Cardiac septum (tissue), 1 donor: ENCODE measurements at places on chromosomes 2 and 18. TPM values are rescaled to one million over a fixed set of nuclear protein-coding genes. Genes with fewer than 3 reads are reported as not detected.

The DNAJB2 gene
- 78.0 TPM for total RNA-seq

The PLA2R1 gene
- total RNA-seq = 3.0 TPM

The C2orf66 gene
- total RNA-seq = not detected

The ASB18 gene
- 44.4 TPM for total RNA-seq

- no peak for DNase-seq
Measured at GRCh38 chr2:55054106-55054875, 4.0 kb upstream of the RTN4 start.

DNA sequence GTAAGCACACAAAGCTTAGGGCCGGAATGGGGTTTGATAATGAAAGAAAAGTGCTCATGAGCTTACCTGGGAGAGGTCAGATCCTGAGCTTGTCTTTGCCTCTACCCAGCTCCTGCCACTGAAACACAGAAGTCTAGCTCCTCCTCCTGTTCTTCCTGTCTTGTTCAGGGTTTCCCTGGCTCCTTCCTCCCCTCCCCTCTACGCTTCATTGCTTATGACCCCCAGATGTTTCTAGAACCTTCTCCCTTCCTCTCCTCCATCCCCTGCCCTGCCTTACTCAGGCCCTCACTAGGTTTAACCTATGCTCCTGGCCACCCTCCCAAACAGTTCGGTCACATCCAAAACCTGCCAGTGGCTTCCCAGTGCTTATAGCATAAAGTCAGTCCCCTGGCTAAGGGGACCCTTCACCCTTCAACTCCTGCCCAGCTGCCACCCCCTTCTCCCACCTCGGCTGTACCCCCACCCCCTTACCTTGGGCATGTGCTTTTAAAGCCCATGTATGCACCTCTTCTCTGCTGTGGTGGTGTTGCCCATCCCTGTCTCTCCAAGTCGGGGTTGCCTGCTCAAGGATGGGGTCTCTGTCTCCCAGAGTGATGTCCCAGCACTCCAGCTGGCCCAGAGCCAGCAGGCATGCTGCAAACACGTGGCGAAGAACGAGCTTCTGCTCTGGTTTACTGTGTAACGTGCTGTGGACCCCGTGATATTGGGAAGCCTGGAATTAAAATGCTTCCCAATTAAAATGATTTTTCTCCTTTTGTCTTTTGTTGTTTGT, 233.6 kb downstream of the TPGS2 start:
- DNase-seq = no peak

- no peak for DNase-seq
Measured at GRCh38 chr2:136013955-136014354, 28.5 kb upstream of the DARS1 start.

DNA sequence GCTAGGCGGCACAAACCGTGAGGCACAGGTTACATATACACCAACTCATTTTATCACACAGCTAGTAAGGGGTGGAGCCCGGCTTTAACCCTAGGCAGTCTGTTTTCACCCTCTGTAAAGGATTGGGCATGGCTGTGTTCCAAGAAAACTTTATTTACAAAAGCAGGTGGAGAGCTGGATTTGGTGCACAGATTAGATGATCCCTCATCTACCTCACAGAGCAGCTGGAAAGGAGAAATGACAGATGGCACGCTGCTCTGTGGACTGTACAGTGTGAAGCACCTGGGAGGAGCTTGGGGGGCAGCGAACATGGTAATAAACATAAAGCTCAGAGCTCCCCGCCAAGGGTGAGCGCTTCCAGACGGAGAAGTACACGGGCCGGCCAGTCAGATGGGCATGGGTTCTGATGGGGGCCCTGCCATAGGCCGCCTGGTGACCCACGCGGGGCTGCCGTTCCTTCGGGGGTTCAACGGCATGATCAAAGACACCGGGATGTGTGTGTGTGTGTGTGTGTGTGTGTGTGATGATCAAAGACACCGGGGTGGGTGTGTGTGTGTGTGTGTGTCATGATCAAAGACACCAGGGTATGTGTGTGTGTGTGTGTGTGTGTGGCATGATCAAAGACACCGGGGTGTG, 862 bp upstream of the TMEM177 start:
- DNase-seq = no peak

DNA sequence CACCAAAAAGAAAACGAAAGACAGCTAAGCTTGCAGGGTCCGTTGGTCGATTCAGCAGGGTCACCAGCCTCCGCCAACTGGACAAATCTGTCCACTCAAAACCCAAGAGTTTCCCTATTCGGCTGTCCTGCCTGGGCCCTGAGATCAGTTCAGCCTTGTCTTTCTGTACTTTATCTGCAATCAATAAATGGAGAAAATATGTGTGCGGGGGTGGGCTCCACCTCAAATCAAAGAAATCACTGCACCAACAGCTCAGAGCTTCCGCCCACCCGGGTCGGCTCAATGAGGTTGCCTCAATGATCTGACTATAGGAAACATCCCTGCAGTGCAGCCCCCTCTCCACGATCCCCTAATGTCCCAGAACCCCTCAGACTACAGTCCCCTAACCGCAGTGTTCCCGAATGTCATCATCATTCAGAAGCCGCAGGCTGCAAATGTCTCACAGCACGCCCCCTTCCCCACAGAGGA, 447 bp downstream of the GGCX start:
- no peak for DNase-seq

GRCh38 chr2:162838136-162838497, 450 bp downstream of the KCNH7 start:
- DNase-seq = no peak

GRCh38 chr18:9792565-9793245, 84.6 kb downstream of the RAB31 start:
- no peak for DNase-seq

DNA sequence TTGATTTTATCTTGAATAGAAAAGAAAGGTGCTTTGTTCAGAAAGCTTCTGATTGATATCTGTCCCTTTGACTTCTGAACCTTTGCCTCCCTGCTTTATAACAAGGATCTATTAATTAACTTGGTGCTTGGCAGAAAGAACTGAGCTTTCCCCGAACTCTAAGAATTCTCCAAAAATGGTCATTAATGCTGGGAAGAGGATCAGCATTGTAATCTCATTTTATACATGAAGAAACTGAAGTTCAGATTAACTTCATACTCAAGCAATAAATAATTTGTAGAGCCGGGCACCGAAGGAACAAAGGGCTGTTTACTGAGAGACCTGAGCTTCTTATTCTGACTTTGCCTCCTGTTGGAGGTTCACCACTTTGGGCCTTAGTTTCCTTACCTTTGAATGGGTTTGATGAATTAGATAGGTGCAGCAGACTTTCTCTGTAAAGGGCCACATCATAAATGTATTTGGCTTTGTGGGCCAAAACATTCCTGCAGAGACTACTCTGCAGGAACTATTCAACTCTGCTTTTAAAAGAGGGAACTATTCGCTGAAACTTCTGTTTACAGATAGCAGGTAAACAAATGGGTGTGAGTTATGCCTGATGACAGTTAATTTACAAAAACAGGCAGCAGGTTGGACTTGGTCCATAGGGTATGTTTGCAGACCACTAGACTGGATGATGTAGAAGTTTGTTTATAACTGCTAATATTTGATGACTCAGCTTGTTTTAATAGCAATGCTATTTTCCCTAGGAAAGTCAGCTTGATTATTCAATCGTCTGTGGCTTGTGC, 272.9 kb downstream of the TGIF1 start:
- DNase-seq = no peak
